SW 1271 (cell line): ENCODE measurements at places on chromosomes 16 and 17.

- DNase-seq, result no peak
Measured at GRCh38 chr17:40551879-40552768, 13.1 kb downstream of the CCR7 start.

GRCh38 chr17:27958708-27959381 lies 65.7 kb upstream of the LYRM9 start:
- no peak for DNase-seq

GRCh38 chr16:49491771-49492761 lies 118.5 kb downstream of the C16orf78 start:
- no peak for DNase-seq

DNA sequence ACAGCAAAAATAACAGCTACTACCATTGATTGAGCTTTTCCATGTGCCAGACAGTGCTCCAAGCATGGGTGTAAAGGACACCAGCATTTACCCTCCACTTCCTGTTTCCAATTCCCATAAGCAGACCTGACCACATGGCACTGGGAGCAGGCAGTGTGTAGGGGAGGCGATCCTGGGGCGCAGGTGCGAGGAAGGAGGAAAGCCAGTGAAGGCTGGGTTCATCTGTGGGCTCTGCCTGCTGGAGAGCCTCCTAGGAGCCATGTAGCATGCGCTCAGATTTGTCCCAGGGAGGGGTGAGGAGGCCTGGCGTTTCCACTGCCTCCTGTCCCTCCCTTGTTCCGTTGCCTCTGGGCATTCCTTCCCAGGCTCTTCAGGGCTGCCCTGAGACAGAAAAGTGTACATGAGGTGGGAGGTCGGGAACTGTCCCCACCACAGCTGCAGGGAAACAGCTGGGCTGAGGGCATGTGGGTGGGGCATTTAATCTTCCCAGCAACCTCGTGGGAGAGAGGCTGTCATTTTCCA lies 56.6 kb downstream of the SNX20 start:
- no peak for DNase-seq

- DNase-seq, result no peak
Measured at GRCh38 chr17:52776234-52776633, 617.7 kb upstream of the CA10 start.

DNA sequence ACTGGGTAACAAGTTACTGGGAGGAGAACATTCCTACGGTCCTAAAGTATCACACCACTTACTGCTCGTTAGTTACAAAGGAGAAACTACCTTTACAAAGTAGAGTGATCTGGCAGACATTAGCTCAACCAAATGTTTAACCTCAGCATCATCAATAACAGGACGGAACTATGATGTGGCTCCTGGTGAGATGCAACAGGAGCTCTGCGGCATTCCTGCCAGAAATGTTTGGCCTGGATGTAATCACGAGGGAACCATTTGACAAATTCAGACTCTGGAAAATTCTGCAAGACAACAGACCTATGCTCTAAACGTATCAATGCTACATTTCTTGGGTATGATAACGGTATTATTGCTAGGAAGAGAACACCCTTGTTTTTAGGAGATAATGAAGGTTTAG lies 80.4 kb downstream of the MRM3 start:
- no peak for DNase-seq

GRCh38 chr16:68696514-68696913 lies 40.6 kb upstream of the CDH1 start:
- no peak for DNase-seq

- no peak for DNase-seq
Measured at GRCh38 chr16:3623642-3624041, 12.2 kb upstream of the SLX4 start.

GRCh38 chr17:36212272-36212605 lies 1.4 kb downstream of the CCL4L2 start:
- DNase-seq, result no peak

- no peak for DNase-seq
Measured at GRCh38 chr16:27210174-27210573, 6.8 kb downstream of the KDM8 start.

DNA sequence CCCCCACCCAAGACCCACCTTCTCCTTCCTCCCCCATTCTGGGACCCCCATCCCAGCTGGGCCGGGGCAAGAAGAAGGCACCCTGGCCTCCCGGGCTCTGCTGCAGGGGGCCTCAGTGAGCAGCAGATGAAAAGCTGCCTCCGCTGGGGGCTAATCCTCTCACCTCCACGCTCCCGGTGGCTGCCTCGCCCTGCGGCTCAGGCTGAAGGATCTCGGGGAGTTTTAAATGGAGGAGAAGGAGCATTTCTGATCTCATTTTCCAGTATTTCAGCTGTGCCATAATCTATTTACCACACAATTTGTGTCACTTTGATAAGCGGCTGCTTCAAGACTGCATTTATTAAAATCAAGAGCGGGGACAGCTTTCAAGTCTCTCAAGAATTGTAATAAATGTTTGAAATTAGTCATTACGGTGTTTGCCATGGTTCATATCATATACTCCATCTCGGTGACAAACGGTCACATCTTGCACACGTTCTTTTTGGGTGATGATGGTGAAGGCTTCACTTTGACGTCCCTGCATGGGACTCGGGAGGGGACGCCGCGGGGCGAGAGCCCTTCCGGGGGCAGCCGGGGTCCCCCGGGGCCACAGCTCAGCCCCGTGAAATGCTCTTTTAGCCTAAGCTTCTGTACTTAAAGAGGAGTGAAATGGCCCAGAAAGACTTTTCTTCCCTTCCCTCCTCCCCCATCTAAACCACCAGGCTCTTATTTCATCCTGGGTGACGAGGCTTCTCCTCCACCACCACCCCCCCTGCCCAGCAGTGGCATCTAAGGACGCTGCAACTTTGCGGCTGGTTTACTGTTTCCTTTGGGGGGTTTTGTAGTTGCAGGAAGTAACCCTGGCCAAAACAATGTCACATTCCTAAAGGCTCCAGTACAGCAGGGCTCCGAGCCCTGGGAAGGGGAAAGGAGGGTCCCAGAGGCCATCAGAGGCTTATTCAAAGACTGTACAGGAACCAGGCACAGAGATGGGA lies 313.1 kb upstream of the TNRC6C start:
- DNase-seq, result no peak

- no peak for DNase-seq
Measured at GRCh38 chr17:50956409-50956749, 90.2 kb upstream of the TOB1 start.
